ENCODE measurements at places on chromosomes 4 and X.

- no peak for DNase-seq
Measured at GRCh38 chrX:10677490-10677889, 57.1 kb upstream of the MID1 start.

- peak; percentile 90 for DNase-seq
Measured at GRCh38 chrX:12955882-12956703, 18.8 kb upstream of the TMSB4X start.

DNA sequence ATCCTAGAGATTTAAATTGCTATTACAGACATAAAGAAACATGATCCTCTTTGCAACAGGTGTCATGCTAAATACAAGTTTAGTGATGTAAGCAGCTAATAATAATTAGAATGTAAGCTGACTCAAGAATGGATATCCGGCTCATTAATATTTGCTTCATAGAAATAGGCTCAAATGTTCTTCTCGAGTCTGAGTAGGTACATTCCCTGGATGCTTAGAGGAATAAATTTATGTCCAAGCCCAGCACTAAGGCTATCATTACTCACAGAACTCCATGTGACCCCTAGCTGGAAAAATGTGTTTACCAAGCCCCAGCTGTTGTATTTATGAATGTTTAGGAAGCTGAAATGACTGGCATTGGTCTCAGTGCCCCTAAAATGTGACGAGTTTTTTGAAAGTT is 87.6 kb upstream of the TSPAN7 start:
- no peak for DNase-seq

DNA sequence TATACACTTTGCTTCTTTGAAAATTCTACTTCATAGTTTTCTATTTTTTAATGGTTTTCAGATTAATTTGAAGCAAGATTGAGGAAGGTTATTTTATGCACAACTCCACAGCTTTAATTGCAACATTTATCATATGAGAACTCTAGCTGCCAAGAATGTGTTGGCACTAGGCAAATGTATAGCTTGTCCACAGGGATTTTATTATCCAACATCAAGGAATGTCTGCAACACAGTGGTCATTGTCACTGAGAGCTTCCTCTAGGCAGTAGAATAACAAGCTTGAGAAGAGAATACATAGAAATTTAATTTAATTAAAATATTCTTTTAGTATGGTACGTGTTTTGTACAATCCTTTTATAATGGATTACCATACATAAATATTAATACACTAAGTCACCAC is 1600.8 kb downstream of the ARAP2 start:
- no peak for DNase-seq
